ENCODE measurements at places on chromosomes 4 and X.
A peak's percentile ranks its signal among the peaks of the same experiment; 100 is the strongest.

DNA sequence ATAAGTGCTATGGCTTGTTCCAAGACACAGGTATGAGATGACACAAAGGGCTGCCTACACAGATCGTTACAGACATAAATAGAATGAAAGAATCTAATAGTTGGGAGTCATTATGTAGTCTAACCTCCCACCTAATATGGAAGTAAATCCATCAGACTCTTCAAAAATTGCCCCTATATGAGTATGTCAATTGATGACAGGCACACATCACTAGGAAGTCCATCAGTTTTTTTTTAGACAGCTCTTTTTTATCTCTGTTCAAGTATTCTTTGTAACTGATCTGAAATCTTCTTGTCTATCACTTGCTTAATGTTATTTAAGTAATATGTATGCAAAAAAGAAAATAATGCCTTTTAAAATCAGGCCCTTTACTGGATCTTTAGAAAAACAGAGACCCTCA lies 191.6 kb downstream of the UBE2NL start:
- no peak for DNase-seq

DNA sequence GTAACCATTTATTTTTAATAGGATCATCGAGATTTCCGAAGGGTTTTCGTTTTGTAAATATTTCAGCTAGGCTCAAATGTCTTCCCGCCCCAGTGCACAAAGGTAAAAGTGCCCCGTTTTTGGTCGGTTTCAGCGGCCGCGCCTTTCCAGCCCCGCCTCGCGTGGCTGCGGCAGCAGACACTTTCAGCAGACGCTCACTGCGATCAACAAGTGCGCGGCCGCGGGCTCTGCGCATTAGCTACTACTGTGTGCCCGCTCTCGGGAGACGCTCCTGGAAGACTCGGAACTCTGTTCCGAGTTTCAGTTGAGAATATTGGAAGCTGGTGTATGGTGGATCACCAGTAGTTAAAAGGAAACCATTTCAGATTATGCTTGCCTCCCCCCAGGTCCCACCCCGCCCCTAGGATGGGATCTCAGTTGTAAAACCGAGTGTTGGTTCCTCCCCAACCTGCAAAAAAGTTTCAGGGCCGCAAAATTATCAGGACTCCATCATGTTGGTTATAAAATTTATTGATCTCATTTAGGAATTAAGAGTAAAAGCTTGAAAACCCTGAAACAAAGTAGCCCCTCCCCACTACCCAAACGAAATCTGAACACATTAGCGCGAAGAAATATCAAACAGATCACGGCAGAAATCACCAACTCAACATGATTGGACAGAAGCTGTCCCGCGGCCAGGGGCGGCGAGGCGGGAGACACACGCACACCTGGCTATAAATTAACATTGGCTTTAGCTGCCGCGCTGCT lies 2.2 kb downstream of the SOX3 start:
- DNase-seq: no peak

- no peak for DNase-seq
These were observed 164.0 kb upstream of the RASGEF1B start for GRCh38 chr4:81635739-81636138.

GRCh38 chrX:48831136-48831908 lies 4.1 kb downstream of the PCSK1N start:
- DNase-seq: no peak

- peak; percentile 9 for DNase-seq
These were observed 67.6 kb upstream of the SLC7A3 start for GRCh38 chrX:70998411-70999027.

DNA sequence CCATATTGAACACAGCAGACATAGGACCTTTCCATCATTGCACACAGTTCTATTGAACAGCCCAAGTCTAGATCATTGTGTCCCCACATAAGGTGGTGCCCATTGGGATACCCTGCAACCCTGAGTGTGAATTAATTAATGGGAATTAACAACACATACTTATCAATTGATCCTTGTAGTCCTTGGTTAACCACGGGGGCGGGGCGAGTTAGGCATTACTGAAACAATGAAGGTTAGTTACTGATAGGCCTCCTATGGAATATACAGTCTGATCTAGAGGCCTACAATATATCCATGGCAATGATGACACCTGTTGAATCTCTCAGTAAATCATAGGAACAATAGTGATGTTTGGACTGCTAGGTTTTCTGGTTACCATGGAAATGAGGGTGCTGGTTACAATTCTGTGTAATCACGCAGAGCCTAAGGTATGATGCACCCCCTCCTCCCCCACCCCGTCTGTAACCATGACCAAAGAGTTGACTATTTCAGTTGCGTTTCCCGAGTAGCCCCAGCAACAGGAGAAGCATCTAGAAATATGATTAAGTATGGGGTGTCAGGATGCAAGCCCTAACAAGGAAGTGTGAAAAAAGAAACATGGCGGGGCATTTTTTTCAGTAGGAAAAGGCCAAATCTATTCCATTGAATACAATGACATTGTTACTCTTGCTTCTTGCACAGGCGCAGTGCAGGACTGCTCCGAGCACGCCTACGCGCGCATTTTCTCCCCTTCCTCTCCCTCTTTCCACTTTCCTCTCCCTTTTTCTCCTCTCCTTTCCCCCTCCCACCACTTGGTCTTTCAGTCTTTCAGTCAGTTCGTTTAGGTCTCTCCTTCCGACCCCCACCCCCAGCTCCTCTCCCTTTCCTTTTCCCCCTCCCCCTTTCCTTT lies 677 bp upstream of the NONO start:
- DNase-seq: peak; percentile 29

DNA sequence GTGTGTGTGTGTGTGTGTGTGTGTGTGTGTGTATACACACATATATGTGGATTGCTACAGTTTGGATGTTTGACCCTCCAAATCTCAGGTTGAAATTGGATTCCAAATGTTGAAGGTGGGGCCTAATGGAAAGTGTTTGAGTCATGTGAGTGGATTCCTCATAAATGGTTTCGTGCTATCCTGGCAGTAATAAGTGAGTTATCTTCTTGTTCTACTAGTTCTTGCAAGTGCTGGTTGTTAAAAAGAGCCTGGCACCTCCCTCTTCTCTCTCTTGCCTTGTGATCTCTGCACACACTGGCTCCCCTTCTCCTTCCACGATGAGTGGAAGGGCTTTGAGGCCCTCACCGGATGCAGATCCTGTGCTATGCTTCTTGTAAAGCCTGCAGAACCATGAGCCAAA lies 344.1 kb downstream of the SH2D1A start:
- DNase-seq: no peak

GRCh38 chr4:154013576-154013975 lies 224.7 kb upstream of the SFRP2 start:
- DNase-seq: no peak

DNA sequence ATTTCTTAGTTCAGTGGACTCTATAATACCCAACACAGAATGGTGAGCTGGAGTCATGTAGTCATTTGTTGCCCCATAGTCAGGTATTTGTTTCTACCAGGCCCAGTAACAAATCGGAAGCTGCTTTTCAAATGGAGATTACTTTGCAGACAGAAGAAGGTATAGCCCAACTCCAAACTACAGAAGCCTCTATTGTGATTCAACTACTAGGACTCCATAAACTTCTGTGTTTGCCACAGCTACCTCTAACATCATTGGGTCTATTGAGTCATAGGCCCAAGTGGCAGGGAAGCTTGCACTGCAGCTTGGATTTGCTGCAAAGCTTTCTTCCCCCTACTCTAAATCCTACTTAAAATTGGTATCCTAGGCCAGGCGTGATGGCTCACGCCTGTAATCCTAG lies 148.8 kb upstream of the STK26 start:
- DNase-seq: no peak
